ENCODE measurements at places on chromosomes 1 and 21.

DNA sequence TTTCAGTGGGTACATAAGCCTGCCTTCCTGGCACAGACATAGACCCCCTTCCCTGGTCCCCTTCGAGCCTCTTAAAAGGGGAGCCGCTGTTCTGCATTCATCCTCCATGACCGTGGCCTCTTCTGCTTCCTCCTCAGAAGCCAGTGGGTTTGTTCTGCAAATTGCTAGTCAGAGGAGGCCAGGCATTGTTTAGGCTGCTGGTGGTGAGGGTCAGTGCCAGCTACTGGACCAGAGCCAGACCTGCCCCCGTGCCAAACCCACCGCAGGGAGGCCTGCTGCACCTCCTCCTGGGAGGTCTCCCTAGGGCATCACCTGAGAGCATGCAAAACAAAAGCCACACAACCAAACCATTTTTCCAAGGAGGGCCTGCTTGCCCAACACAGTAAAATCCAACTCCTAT is 178.4 kb downstream of the MIS18A start:
- DNase-seq = no peak

DNA sequence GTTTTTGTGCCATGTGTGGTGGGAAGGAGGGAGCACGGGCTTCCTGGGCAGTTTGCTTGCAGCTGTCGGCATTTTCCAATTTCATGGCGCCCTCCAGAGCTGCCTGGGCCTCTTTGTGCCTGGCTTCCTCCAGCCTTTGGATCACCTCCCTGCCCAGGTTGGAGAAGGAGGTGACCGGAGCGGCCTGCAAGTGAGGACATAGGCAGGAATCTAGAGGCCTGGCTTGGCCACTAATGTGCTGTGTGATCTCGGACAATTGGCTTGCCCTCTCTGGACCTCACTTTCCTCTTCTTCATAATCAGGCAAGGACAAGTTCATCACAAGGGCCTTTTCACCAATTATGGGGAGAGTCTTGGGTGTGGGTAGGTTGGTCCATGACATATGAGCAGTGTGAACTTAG is 245.1 kb downstream of the MATN1 start:
- DNase-seq = no peak

DNA sequence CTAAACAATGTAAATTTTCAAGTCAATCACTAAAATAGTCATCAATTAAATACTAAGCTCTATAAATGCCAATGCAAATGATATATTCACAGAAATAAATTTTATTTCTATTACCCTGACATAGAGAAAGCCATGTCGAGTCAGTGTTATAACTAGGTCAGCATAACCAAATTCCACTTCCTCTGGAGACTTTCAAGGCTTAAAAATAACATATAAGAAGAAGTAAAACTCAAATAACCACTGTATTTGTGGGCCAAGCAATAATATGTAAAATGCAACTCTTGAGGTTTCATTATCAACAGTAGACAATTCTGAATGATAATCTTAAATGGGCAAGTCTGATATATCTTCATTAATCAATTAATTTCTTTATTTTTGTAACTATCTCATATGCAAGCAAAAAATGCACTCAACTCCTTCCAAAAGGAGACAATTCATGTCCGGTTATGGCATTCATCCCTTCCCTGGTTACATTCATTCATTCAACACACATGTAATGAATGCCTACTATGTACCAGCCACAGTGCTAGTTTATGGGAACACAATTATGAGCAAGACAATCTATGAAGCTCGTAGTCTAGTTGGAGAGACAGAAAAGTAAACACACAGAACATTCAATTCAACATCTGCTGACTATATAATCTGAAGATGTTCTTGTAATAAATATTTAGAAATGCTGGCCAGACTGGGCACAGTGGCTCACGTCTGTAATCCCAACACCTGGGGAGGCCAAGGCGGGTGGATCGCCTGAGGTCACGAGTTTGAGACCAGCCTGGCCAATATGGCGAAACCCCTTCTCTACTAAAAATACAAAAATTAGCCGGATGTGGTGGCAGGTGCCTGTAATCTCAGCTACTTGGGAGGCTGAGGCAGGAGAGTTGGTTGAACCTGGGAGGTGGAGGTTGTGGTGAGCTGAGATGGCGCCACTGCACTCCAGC is 37.1 kb upstream of the CAP1 start:
- DNase-seq = no peak

DNA sequence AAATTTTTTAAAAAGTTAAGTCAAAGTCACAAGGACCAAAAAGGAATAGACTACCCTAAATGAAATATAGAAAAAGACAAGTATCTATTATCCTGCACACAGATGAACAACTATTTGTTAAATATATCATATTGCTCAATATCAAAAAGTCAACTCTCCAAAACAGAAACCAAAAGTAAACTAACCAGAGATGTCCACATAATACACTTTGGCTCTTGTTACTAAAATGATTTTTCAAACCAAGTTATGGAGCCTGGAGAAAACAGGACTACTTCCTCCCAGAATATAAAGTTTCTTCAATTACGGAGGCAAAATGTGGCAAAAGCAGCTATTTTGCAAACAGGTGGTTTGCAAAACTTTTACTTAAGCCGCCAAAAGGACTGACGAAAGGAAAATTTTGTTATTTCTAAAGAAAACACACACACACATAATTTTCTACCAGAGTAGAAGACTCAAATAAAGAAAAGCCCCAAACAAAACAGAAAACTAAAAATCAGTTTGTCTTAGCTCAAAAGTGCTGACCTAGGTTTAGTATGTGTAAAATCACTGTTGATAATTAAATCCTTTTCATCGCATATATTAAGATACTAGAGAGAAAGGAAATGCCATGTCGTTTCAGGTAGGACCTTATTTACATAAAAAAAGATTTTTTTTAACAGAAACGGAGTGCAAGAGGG is 1.1 kb downstream of the DPYD start:
- peak; percentile 67 for DNase-seq

GRCh38 chr21:34904526-34905217 is 144.4 kb downstream of the RUNX1 start:
- no peak for DNase-seq

DNA sequence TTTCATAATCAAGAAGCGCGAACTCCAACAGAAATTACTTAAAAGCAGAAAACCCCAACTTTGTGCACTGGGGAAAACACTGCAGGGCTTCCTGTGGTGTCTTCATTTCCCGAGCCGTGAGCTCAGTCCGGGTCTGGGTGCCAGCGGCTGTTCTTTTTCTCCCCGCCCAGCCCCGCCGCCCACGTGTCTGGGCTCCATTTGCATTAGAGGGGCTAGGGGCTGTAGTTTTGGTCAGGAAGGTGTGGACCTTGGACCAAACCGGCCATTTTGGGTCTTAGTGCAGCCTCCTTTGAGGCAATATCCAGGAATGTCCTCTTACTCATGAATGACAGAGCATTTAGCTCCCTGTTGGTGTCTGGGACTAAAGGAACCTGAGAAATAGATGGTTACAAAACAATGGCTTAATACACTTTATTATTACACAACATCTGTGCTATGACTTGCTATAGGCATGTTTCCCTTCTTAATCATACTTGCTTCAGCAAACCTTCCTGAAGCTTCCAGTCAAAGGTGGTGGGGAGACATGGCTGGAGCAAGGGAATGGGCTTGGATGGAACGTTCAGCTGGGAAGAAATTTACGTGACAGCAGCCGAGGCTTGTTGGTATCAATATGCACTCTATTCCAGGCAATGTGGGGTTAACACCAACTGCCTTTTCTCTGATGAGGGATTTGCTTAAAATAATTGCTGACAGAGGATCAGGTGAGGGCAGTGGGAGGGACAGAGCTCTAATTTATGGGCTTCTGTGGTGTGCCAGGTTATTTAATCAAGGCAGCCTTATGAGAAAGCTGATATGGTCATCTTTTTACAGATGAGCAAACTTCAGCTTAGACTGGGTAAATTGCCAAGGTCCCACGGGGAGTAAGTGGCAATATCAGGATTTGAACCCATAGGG is 1.1 kb downstream of the AGTRAP start:
- peak; percentile 93 for DNase-seq

DNA sequence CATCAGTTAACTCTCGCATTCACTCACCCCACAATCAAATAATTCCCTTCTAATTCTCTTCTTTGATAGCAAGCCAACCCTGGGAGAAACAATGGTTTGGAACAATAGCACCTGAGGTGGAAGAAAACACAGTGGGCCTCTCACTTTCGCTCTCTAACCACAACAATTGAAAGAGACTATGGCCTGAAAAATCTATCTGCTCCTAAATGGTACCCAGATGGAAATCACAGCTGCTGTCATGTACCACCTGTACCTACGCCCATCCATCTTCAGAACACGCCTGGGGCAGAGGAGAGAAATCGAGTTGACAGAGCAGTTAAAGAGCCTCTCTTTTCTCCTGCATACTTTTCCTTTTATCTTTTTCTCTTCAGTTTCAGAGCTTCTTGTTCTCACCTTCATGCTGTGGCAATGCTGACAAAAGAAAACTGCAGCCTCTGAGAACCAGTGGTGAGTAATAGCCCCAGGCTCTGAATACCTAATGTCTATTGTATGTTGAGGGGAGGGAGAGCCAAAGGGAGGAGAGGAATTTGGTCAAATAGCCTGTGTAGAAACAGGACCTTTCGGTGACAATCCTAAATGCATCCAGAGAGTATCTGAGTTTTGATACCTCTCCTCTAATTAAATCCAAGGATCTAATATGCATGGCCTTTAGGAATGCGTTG is 57.7 kb downstream of the ZC3H11B start:
- no peak for DNase-seq

- DNase-seq = no peak
Observed at GRCh38 chr1:81560629-81561028, 240.1 kb upstream of the ADGRL2 start.

GRCh38 chr1:209685821-209686220 is 10.6 kb downstream of the G0S2 start:
- DNase-seq = no peak

GRCh38 chr1:245091818-245092637 is 62.8 kb upstream of the KIF26B start:
- DNase-seq = peak; percentile 99

DNA sequence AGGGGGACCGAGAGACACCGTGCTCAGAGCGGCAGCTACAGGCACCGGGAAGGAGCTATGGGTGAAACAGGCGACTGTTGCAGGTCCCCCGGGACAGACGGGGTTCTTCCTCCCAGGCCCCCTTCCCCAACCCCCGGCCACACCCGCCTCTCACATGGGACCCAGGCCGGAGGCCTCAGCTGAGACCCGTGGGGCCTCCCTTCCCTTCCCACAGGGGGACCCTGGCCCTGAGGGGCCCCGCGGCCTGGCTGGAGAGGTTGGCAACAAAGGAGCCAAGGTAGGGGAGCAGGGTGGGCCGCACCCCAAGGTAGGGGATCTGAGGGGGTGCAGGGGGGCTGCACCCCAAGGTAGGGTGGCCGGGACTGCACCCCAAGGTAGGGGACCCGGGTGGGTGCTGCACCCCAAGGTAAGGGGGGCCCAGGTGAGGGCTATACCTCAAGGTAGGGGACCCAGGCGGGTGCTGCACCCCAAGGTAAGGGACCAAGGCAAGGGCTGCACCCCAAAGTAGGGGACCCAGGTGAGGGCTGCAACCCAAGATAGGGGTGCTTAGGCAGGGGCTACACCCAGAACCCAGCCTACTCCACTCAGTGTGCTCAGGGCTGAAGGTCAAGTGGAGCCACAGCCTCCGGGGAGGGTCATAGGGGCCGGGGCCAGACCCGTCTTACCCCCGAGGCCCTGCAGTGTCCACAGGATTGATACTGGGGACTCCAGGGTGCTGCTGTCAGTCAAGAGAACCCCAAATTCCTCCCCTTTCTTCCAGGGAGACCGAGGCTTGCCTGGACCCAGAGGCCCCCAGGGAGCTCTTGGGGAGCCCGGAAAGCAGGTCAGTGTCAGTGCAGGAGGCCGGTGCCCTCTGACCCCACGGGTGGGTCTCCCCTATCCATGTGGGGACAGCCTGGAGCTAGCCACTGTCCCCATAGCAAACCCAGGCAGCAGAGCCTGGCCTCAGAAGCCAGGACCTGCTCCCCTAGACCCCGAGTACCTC is 22.7 kb downstream of the COL6A2 start:
- DNase-seq = no peak

Measured in HCEC 1CT (cell line).